ENCODE measurements at places on chromosomes 4 and X.

GRCh38 chrX:25175743-25176142, 160.0 kb upstream of the ARX start:
- H3K27me3 ChIP-seq = peaks cover 59% of the 10 kb centered on the region
- H3K27ac ChIP-seq = no peak overlapping the region
- H3K4me3 ChIP-seq = no peak overlapping the region
- H3K4me1 ChIP-seq = no peaks in the 10 kb centered on the region
- DNase-seq = no peak

DNA sequence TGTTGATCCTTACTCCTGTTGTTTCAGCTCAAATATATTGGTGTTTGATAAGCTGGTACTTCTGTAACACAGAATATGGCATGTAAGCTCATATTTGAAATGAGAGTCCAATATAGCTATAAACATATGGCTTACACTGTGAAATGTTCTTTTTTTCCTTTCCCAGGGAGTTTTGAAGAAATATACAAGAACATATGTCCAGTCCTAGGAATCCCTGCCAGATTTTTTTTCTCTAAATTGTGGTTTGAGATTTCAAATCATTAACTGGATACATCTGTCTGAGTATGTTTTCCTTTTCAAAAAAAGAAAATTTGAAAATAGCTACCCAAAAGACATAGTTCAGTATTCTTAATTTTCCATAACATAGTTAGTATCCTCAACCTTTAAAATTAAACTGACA, 60.2 kb downstream of the HMGB2 start:
- H3K4me3 ChIP-seq = no peak overlapping the region
- DNase-seq = no peak
- no peak overlapping the region for H3K27ac ChIP-seq
- H3K36me3 ChIP-seq = peaks cover 30% of the 10 kb centered on the region
- no peaks in the 10 kb centered on the region for H3K4me1 ChIP-seq

DNA sequence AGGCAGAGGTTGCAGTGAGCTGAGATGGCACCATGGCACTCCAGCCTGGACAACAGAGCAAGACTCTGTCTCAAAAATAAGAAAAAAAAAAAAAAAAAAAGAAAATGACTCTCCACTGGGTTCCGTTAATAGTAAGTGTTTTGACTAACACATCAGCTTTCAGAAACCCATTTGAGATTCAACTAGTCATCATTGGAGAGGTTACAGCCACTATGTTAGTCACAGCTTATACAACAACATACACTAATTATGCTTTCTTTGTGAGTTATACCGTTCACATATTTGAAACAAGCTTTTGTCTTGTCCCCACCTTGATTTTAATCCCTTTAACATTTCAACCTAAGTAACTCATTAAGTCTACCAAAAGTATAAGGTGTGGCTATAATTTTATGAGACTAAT, 48.2 kb downstream of the HADH start:
- H3K27ac ChIP-seq = peak overlapping the region; percentile 96
- peaks cover 36% of the 10 kb centered on the region for H3K36me3 ChIP-seq
- H3K4me3 ChIP-seq = peak overlapping the region; percentile 28
- H3K27me3 ChIP-seq = no peaks in the 10 kb centered on the region
- peaks cover 58% of the 10 kb centered on the region for H3K4me1 ChIP-seq

DNA sequence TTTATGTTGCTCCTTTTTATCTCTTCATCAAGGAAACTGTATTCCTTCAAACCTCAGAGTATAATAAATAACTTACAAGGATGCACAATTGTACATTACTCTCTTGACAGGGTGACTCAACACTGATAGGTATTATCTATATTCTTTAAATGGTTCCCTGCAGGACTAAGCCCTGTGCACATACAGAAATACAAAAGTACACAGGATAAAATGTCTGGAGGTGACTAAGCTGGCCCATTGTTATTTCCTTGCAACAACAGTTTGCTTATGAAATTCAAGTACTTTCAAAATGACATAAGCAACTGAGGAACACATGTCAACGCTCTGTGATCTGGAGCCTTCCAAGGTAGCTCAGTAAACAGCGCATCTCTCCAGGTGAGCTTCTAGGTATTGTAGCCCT, 83.8 kb upstream of the RPL34 start:
- no peaks in the 10 kb centered on the region for H3K27me3 ChIP-seq
- no peak for DNase-seq
- no peak overlapping the region for H3K27ac ChIP-seq
- no peaks in the 10 kb centered on the region for H3K36me3 ChIP-seq
- H3K4me3 ChIP-seq = no peak overlapping the region

- H3K4me3 ChIP-seq = no peak overlapping the region
- H3K27me3 ChIP-seq = no peaks in the 10 kb centered on the region
- no peak for DNase-seq
- H3K36me3 ChIP-seq = no peaks in the 10 kb centered on the region
- H3K4me1 ChIP-seq = no peaks in the 10 kb centered on the region
Observed at GRCh38 chr4:158282252-158282651, 72.0 kb downstream of the TMEM144 start.

- DNase-seq = no peak
- H3K4me1 ChIP-seq = peaks cover 18% of the 10 kb centered on the region
- no peak overlapping the region for H3K4me3 ChIP-seq
- no peak overlapping the region for H3K27ac ChIP-seq
Observed at GRCh38 chr4:70946939-70947338, 44.8 kb downstream of the MOB1B start.

DNA sequence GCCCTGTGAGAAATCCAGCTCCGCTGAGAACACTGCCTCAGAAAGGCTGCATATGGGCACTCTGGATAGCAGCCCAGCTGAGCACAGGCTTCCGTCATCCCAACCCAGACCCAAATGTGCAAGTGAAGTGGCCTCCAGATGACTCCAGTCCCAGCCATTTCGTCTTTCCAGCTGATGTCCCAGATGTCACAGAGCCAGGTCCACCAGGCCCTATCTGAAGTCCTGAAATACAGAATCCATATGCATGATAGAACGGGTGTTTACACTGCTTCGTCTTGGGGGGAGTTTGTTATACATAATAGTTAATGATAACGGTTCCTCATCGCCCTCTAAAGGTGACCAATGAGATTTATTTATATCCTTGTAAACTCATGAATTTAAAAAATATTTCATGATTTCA, 72.6 kb upstream of the TRIM2 start:
- H3K36me3 ChIP-seq = no peaks in the 10 kb centered on the region
- no peak overlapping the region for H3K27ac ChIP-seq
- DNase-seq = peak; percentile 22
- H3K27me3 ChIP-seq = no peaks in the 10 kb centered on the region

DNA sequence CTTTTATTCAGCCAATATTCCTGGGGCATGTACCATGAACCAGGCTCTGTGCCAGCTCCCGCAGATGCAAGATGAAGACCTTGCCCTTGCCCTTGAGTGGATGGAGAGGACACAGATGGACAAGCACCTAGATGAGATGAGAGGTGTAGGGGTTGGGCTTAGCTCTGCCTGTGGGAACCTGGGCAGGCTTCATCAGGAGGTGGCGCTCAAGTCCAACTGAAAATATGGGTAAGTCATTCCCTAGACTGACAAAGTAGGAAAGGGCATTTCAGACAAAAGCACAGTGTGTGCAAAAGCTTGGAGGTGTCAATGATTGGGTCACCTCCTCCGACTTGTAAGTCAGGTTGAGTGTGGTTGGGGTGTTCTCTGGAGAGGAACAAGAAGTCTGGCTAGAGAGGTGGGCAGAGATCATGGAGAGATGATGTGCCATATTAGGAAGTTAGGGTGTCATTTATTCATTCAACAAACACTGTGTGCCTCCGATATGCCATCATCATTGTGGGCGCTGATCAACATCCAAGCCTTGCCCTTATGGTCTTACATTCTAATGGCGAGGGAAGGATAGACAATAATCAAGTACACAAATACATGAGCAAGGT, 64.6 kb downstream of the ANAPC4 start:
- no peak overlapping the region for H3K27ac ChIP-seq
- H3K4me1 ChIP-seq = no peaks in the 10 kb centered on the region
- no peak overlapping the region for H3K4me3 ChIP-seq
- H3K27me3 ChIP-seq = no peaks in the 10 kb centered on the region
- no peak for DNase-seq
- no peaks in the 10 kb centered on the region for H3K36me3 ChIP-seq

DNA sequence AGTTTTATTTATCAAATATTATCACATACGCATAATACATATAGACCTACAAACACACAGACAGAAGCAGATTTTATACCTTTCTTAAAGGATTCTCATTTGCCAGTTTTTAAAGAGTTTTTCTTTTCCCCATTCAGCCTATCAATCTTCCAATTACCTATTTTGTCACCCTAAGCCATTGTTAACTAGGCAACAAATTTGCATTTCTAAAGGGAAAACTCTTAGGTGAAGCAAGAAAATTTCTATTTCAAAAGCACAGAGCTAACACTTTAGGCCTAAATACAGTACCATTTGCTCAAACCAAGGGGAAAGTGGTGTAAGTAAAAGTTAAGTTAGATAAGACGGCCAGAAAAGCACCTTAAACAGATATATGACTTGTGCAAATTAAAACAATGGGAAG, 156.6 kb downstream of the NDST3 start:
- H3K27me3 ChIP-seq = no peaks in the 10 kb centered on the region
- H3K27ac ChIP-seq = no peak overlapping the region
- no peak for DNase-seq
- H3K4me1 ChIP-seq = no peaks in the 10 kb centered on the region
- no peaks in the 10 kb centered on the region for H3K36me3 ChIP-seq
- H3K4me3 ChIP-seq = no peak overlapping the region

DNA sequence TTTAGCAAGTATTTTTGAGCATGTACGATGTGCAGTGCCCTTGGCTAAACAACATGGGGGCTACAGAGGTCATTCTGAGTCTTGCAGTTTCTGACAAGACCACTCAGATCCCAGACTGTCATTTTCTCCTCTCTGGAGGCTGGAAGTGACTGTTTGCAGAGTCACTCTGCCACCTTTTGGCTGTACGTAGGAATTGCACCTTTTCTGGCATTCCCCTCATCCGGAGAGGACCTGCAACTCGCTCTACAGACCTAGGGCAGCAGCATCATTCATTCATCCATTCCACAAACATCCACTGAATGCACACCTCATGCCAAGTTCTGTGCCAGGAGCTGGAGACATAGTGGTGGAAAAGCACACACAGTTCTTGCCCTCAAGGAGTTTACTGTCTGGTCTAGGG, 160.4 kb upstream of the GPR101 start:
- H3K4me3 ChIP-seq = no peak overlapping the region
- no peaks in the 10 kb centered on the region for H3K36me3 ChIP-seq
- peaks cover 40% of the 10 kb centered on the region for H3K27me3 ChIP-seq
- H3K27ac ChIP-seq = no peak overlapping the region

- H3K27ac ChIP-seq = peak overlapping the region; percentile 88
- DNase-seq = no peak
- H3K36me3 ChIP-seq = no peaks in the 10 kb centered on the region
Observed at GRCh38 chrX:110001740-110002299, 1.1 kb upstream of the TMEM164 start.

DNA sequence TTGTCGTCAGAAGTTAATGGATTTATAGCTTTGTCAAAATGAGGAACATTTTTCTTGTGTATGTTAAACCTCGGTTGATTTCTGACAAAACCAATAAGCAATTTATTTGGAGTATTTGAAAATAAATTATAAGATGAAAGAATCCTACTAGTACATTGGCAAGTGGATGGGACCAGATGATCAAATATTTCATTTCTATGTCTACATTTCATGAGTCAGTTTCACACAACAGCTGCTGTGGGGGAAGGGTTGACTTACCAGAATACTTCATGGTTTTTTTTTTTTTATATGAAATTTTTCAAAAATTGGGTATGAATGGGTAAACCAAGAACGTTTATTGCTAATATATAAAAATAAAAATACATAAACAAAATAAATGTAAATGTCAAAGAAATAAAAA, 39.4 kb downstream of the RAPGEF2 start:
- DNase-seq = no peak
- H3K4me3 ChIP-seq = no peak overlapping the region
- H3K27ac ChIP-seq = no peak overlapping the region
- no peaks in the 10 kb centered on the region for H3K36me3 ChIP-seq

DNA sequence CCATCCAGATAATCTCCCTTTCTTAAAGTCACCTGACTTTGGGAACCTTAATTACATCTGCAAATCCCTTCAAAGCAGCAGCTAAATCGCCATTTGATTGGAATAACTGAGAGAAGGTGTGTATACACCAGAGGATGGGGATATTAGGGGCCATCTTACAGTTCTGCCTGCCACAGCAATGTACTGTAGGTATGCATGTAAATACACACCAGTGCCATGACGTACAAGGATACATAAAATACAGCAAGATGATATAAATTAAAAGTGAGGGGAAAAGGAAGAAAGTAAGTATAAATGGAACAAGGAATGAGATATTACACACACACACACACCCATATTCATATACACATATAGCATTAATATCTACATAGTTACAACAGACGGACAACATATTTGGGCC, 81.2 kb downstream of the CBR4 start:
- H3K4me1 ChIP-seq = no peaks in the 10 kb centered on the region
- DNase-seq = no peak
- no peaks in the 10 kb centered on the region for H3K27me3 ChIP-seq
- H3K27ac ChIP-seq = no peak overlapping the region
- H3K36me3 ChIP-seq = peaks cover 9% of the 10 kb centered on the region
- H3K4me3 ChIP-seq = no peak overlapping the region

- H3K27me3 ChIP-seq = peaks cover 62% of the 10 kb centered on the region
- peaks cover 2% of the 10 kb centered on the region for H3K4me1 ChIP-seq
- no peaks in the 10 kb centered on the region for H3K36me3 ChIP-seq
- DNase-seq = no peak
- no peak overlapping the region for H3K27ac ChIP-seq
Observed at GRCh38 chrX:120315776-120316175, 4.5 kb upstream of the TMEM255A start.

- H3K36me3 ChIP-seq = no peaks in the 10 kb centered on the region
- H3K27ac ChIP-seq = no peak overlapping the region
- peaks cover 49% of the 10 kb centered on the region for H3K27me3 ChIP-seq
- DNase-seq = no peak
- no peak overlapping the region for H3K4me3 ChIP-seq
Observed at GRCh38 chrX:15150586-15150985, 119.3 kb downstream of the ASB9 start.

GRCh38 chr4:2799971-2800690, 7.2 kb downstream of the SH3BP2 start:
- H3K36me3 ChIP-seq = peaks cover 2% of the 10 kb centered on the region
- H3K4me1 ChIP-seq = peaks cover 51% of the 10 kb centered on the region
- no peak overlapping the region for H3K27ac ChIP-seq

DNA sequence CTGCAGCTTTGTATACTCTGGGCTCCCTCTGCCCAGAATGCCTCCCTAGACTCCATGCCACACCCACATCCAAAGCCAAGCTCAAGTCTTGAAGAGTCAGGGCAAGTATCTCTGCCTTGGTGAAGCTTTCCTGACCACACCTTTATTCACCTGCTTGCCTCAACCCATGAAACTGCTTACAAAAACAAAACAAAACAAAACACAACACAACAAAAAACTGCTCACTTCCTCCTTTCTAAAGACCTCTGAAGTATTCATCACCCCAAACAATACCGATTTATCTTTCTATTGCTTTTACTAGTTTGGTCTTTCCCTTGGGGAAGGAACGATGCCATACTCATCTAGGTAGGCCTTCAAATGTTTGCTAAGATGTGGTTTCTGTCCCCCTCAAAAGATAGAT, 45.0 kb downstream of the TMEM165 start:
- DNase-seq = no peak
- H3K27ac ChIP-seq = peak overlapping the region; percentile 20

GRCh38 chrX:63471004-63471403, 119.9 kb upstream of the SPIN4 start:
- H3K4me1 ChIP-seq = no peaks in the 10 kb centered on the region
- peaks cover 79% of the 10 kb centered on the region for H3K36me3 ChIP-seq
- DNase-seq = no peak
- no peak overlapping the region for H3K4me3 ChIP-seq
- H3K27me3 ChIP-seq = peaks cover 14% of the 10 kb centered on the region

GRCh38 chr4:113761620-113762185, at the start of gene CAMK2D:
CAMK2D (minus strand) TSS chr4:113761738; CDS start chr4:113761068, 670 bp downstream.
- peak within 1 kb of the TSS; percentile 96 for H3K27ac ChIP-seq
- peaks cover 43% of the 10 kb centered on the region for H3K36me3 ChIP-seq
- peak within 1 kb of the TSS; percentile 88 for H3K4me3 ChIP-seq
- no peaks in the 10 kb centered on the region for H3K27me3 ChIP-seq
